ENCODE measurements at places on chromosomes 11 and 22. TPM values are rescaled to one million over a fixed set of nuclear protein-coding genes. Genes with fewer than 3 reads are reported as not detected.

Gene DDX6
- 117 TPM for total RNA-seq

Gene HTR3A
- not detected for total RNA-seq

Gene OPCML
- total RNA-seq, result not detected

Gene CD3G
- total RNA-seq, result 0.21 TPM

Gene RAB39A
- 6.8 TPM for total RNA-seq

DNA sequence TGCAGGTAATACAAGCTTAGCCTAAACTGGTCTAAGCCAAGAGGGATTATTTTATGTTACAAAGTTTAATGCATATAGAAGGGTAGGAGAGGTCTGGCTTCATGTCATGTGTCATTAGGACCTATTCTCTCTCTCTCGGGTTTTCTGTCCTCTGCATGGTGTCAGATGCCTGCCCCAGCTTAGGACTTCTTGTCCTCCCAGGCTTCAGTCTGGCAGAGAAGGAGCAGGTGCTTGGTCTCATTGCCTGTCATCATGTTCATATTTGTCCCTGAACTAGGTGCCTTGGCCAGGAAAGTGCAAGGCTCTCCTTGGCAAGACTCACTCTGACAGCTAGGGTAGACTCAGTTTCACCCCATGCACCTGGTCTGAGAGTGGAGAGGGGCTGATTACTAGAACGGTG is 126.3 kb downstream of the ADAMTS15 start:
- H3K4me1 ChIP-seq, result no peaks in the 10 kb centered on the region
- H3K27me3 ChIP-seq, result peaks cover 3% of the 10 kb centered on the region

DNA sequence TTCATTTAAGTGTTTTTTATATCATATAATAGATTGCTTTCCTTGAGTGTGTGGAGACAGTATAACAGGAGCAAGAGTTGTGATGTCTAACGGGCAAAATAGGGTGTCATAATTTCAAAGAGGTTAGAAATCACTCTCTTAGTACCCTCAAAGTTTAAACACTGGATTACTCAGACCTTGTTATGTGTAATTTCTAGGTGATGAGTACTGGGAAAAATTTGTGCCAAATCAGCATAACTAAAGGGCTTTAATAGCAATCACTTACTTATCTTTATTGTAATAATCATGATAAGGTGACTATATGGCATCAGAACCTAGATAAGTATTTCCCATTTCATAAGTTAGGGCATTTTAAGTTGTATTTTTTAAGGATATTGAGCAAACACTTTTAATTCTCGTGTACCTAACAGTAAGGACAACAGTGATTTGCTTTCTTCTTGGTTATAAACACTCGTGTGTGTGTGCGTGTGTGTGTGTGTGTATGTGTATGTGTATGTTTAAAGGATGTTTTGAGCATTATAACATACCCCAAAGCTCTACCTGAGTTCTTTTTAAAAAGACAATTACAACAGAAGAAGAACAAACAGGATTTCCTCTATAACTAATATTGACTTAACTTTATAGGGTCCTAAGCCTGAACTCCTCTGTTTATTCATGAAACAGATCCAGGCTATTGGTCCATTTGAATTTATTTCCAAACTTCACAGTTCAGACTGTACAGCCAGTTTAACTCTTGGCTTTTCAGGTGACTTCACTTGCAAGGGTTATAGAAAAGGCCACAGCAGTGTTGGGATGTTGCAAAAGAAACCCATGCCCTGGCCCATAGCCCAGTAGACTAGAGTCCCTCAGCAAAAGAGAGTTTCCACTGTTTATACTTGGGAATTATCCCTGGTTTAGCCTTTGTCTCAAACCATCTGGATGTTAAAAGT is 23.7 kb upstream of the PDE3B start:
- H3K27ac ChIP-seq, result no peak overlapping the region
- H3K27me3 ChIP-seq, result no peaks in the 10 kb centered on the region
- no peaks in the 10 kb centered on the region for H3K36me3 ChIP-seq
- no peak for DNase-seq
- H3K4me1 ChIP-seq, result no peaks in the 10 kb centered on the region
- no peak overlapping the region for H3K4me3 ChIP-seq

GRCh38 chr11:124536520-124536919 is 6.9 kb downstream of the OR8B12 start:
- no peaks in the 10 kb centered on the region for H3K36me3 ChIP-seq
- H3K4me3 ChIP-seq, result no peak overlapping the region
- H3K4me1 ChIP-seq, result no peaks in the 10 kb centered on the region
- H3K27me3 ChIP-seq, result no peaks in the 10 kb centered on the region
- no peak for DNase-seq
- H3K27ac ChIP-seq, result no peak overlapping the region

- no peak for DNase-seq
- H3K4me1 ChIP-seq, result peaks cover 15% of the 10 kb centered on the region
- no peaks in the 10 kb centered on the region for H3K36me3 ChIP-seq
- H3K4me3 ChIP-seq, result no peak overlapping the region
Observed at GRCh38 chr11:118705111-118705741, 25.8 kb upstream of the TREH start.

DNA sequence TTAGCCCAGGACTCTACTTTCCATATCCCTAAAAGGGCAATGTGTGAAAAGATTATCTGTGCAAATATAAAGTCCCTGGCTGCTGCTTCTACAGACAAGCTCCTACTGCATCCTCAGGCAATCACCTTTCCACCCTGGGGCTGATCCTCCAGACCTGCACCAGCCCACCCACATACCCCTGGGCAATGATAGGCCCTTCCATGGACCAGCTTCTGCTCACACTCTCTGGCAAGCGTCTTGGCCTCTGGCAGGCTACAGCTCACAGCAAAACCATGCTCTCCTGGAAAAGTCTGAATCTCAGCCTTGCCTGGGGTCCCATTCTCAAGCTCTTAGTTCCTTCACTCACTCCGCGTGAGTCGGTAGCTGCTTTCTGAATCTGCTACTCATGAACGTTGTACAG is 69.5 kb downstream of the IGLL5 start:
- H3K4me3 ChIP-seq, result no peak overlapping the region
- H3K36me3 ChIP-seq, result no peaks in the 10 kb centered on the region
- DNase-seq, result no peak
- H3K4me1 ChIP-seq, result peaks cover 16% of the 10 kb centered on the region
- no peaks in the 10 kb centered on the region for H3K27me3 ChIP-seq
- no peak overlapping the region for H3K27ac ChIP-seq

GRCh38 chr11:73784080-73784634 is 3.5 kb upstream of the MRPL48 start:
- H3K27me3 ChIP-seq, result no peaks in the 10 kb centered on the region
- no peak overlapping the region for H3K4me3 ChIP-seq
- no peaks in the 10 kb centered on the region for H3K36me3 ChIP-seq
- peaks cover 4% of the 10 kb centered on the region for H3K4me1 ChIP-seq
- no peak for DNase-seq

DNA sequence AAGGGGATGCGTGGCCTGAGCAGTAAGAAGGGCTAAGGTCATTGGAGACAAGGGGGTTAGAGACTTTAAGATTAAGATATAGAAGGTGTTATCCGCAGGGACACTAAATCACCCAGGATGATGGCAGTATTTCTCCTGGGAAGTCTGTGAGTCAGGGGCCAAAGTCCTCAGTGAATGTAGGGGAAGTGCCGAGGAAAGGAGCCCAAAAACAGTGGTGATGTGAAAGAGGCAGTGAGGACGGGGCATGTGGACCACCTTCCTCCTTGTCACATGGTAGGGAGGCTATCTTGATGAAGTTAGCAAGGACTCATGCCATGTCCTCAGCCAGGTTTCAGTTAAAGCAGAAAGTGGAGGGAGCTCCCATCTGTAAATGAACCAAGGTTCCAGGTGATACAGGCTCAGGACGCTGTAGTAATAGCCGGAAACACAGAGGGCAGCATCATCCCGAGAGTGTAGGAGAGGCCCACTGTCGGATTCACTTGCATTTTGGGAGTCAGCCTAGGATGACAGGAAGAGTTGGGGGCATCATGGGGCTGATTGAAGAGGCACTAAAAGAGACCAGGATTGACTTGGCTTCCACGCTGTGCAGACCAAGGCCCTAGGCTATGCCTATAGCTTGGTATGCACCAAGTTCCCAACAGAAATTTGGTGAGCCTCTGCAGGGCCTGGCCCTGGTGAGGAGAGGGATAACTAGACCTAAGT is 33.5 kb downstream of the WEE1 start:
- DNase-seq, result no peak
- H3K4me1 ChIP-seq, result peaks cover 27% of the 10 kb centered on the region
- no peaks in the 10 kb centered on the region for H3K27me3 ChIP-seq
- no peak overlapping the region for H3K27ac ChIP-seq
- H3K36me3 ChIP-seq, result no peaks in the 10 kb centered on the region

GRCh38 chr11:132008872-132009271 is 638.5 kb downstream of the NTM start:
- no peaks in the 10 kb centered on the region for H3K4me1 ChIP-seq
- no peaks in the 10 kb centered on the region for H3K36me3 ChIP-seq
- DNase-seq, result no peak
- H3K27me3 ChIP-seq, result peaks cover 1% of the 10 kb centered on the region
- H3K4me3 ChIP-seq, result no peak overlapping the region

DNA sequence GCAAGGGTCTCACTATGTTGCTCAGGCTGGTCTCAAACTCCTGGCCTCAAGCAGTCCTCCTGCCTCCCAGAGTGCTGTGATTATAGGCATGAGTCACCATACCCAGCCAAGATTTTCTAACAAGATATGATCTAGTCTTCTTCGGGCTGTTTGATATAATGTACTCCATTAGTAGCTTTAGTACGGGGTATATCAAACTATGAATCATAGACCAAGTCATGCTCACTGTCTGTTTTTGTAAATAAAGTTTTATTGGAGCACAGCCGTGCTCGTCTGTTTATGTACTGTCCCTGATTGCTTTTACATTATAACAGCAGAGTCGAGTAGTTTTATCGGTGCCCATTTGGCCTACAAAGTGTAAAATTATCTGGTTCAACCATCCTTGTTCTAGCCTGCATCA is 43.9 kb upstream of the GRIK4 start:
- H3K27ac ChIP-seq, result no peak overlapping the region
- DNase-seq, result no peak
- no peaks in the 10 kb centered on the region for H3K4me1 ChIP-seq
- H3K27me3 ChIP-seq, result no peaks in the 10 kb centered on the region

GRCh38 chr22:22865311-22866072 is 22.1 kb upstream of the IGLL5 start:
- H3K4me3 ChIP-seq, result no peak overlapping the region
- DNase-seq, result no peak
- no peaks in the 10 kb centered on the region for H3K4me1 ChIP-seq
- no peaks in the 10 kb centered on the region for H3K27me3 ChIP-seq
- no peaks in the 10 kb centered on the region for H3K36me3 ChIP-seq

DNA sequence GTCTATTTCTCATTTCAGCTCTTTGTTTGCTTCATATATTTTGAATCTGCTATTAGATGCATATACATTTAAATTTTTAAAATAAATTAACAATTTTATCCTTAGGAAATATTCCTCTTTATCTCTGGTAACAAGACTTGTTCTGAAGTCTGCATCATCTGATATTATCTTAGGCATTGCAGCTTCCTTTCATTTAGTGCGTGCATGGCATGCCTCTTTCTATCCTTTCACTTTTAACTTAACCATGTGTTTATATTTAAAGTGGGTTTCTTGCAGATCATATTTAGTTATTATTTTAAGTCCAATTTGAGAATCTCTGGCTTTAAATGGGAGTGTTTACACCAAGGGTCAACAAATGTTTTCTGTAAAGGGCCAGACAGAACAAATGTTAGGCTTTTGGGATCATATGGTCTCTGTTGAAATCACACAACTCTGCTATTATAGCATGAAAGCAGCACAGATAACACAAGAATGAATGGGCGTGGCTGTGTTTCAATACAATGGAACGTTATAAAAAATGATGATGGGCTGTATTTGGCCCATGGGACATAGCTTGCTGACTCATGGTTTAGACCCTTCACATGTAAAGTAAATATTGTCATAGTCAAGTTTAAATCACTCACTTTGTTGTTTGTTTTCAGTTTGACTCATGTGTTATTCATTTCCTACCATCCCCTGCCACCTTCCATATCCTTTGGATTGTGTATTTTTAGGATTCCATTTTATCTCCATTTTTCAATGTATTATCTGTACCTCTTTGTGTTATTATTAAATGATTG is 83.9 kb upstream of the SNX19 start:
- no peak overlapping the region for H3K4me3 ChIP-seq
- H3K27ac ChIP-seq, result no peak overlapping the region
- no peaks in the 10 kb centered on the region for H3K36me3 ChIP-seq
- H3K27me3 ChIP-seq, result no peaks in the 10 kb centered on the region

- H3K36me3 ChIP-seq, result no peaks in the 10 kb centered on the region
- no peak overlapping the region for H3K4me3 ChIP-seq
- no peaks in the 10 kb centered on the region for H3K27me3 ChIP-seq
- peaks cover 11% of the 10 kb centered on the region for H3K4me1 ChIP-seq
Observed at GRCh38 chr22:19180740-19181410, 2.3 kb upstream of the SLC25A1 start.

GRCh38 chr22:23268139-23268712 is 87.9 kb downstream of the BCR start:
- DNase-seq, result no peak
- peaks cover 33% of the 10 kb centered on the region for H3K4me1 ChIP-seq
- H3K27me3 ChIP-seq, result no peaks in the 10 kb centered on the region
- H3K4me3 ChIP-seq, result no peak overlapping the region
- H3K27ac ChIP-seq, result no peak overlapping the region

GRCh38 chr22:46547179-46547882 is 9.9 kb upstream of the CELSR1 start:
- H3K4me3 ChIP-seq, result no peak overlapping the region
- H3K27ac ChIP-seq, result no peak overlapping the region
- no peaks in the 10 kb centered on the region for H3K27me3 ChIP-seq
- DNase-seq, result no peak
- no peaks in the 10 kb centered on the region for H3K4me1 ChIP-seq

- DNase-seq, result no peak
- H3K4me1 ChIP-seq, result peaks cover 4% of the 10 kb centered on the region
- H3K27ac ChIP-seq, result no peak overlapping the region
- no peaks in the 10 kb centered on the region for H3K36me3 ChIP-seq
- H3K27me3 ChIP-seq, result no peaks in the 10 kb centered on the region
- H3K4me3 ChIP-seq, result no peak overlapping the region
Observed at GRCh38 chr11:108788565-108789199, 123.8 kb downstream of the DDX10 start.

DNA sequence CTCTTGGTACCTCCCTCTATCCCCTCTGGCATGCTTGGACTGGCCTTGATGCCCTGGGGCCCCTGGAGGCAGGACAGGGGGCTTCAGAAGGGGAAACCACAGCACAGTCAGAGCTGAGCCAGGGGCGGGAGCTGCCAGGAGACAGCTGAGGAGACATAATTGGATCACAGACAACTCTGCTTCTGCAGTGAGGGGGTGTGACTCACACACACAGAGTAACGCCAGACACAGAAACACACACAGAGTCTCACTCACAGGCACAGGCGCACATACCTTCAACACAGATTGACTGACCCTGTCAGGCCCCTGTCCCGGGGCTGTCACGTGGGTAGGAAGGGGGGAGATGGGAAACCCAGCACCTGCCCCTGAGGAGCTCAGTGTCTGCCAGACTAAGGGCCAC is 20.6 kb downstream of the STARD10 start:
- no peak overlapping the region for H3K4me3 ChIP-seq
- no peaks in the 10 kb centered on the region for H3K4me1 ChIP-seq

DNA sequence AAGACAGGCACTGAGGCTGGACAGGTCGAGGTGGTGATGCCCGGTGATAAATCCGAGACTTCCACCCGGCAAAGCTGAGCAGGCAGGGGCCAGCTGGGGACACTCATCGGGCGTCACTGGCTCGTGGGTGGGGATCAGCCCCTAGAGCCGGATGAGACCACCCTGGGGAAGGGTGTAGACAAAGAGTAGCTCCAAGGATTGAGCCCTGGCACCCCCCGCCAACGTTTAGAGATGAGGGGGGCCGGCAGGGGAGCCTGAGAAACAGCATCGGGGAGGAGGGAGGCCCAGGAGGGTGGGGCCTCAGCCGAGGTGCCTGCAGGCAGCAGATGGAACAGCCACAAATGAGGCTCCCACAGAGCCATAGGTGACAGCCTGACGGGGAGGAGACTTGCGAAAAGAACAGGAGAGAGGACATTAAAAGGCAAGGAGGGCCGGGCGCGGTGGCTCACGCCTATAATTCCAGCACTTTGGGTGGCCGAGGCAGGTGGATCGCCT is 27.4 kb upstream of the CBX7 start:
- H3K4me3 ChIP-seq, result no peak overlapping the region
- no peaks in the 10 kb centered on the region for H3K36me3 ChIP-seq
- H3K4me1 ChIP-seq, result no peaks in the 10 kb centered on the region

Measured in GM12878 (cell line).